ENCODE measurements at places on chromosomes 4 and X.

GRCh38 chr4:102474736-102475504 lies 26.2 kb upstream of the NFKB1 start:
- DNase-seq: no peak

DNA sequence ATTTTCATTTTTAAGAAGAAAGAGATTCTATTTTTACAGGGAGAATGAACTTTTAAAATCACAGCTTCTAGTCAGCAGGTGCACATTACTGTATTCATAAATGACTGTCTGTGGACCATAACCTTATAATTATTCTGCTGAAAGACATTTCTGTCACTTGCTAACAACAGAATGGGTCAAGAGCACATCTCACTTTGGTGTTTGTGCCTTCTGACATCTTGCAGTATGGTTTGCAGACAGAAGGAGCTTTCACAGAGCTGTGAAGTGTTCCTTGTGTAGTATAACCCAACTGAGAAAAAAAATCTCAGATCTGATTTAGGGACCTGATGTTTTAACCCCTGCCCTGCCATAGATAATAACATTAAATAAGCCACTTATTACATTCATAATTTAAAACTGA lies 131.4 kb upstream of the CTSO start:
- DNase-seq: no peak

GRCh38 chr4:10524196-10524833 lies 67.1 kb upstream of the ZNF518B start:
- DNase-seq: no peak

DNA sequence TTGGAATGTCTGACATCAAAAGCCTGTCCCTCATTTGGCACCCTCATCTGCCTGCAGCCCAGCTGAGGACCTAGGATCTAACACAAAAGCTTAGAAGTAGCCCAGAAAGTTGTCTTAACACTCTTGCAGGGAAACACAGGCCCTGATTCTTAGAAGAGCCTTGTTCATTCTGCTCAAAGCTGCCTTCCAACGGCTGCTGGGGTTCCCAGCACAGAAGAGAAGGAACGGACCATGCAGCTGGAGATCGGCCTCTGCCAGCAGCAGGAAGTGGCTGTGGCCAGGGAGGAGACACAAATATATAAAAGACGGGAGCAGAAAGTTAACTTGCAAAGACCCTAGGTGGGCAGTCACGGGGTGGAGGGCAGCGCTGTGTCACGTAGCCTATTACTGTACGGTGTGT lies 20.4 kb downstream of the PRPS2 start:
- no peak for DNase-seq

Measured in foreskin melanocyte (primary cell).